ENCODE measurements at places on chromosomes 7 and 10. TPM values are rescaled to one million over a fixed set of nuclear protein-coding genes. Genes with fewer than 3 reads are reported as not detected.

The ADRB1 gene
- not detected for polyA plus RNA-seq

The MSMB gene
- polyA plus RNA-seq = not detected

The HOXA13 gene
- not detected for polyA plus RNA-seq

The GRID2IP gene
- not detected for polyA plus RNA-seq

The FAM241B gene
- 26.3 TPM for polyA plus RNA-seq

The TBL2 gene
- polyA plus RNA-seq = 21.3 TPM

The BLNK gene
- 0.18 TPM for polyA plus RNA-seq

- DNase-seq = no peak
Observed at GRCh38 chr7:17680943-17681351, 259.3 kb downstream of the SNX13 start.

GRCh38 chr10:103238506-103239252 lies 7.0 kb upstream of the RPEL1 start:
- DNase-seq = no peak

DNA sequence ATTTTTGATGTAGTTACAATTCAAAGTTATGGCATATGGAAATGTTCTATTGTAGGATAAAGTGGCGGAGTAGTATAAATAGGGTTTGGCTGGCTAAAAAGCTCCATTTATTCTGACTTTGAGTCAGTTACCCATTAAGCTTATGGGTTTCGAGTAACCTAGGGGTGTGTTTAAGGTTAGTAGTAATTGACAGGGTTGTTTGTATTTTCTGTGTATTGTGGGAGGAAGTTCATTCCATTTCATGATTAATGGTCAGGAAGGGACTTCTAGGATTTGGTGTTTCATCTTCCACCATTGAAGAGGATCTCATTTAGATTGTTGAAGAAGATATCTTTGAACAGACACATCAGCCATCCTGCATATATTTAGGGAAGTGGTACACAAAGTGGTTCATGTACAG lies 75.0 kb downstream of the BICC1 start:
- no peak for DNase-seq

- DNase-seq = no peak
Observed at GRCh38 chr10:116688241-116688711, 54.1 kb downstream of the HSPA12A start.

GRCh38 chr7:45599851-45600706 lies 25.9 kb downstream of the ADCY1 start:
- no peak for DNase-seq

DNA sequence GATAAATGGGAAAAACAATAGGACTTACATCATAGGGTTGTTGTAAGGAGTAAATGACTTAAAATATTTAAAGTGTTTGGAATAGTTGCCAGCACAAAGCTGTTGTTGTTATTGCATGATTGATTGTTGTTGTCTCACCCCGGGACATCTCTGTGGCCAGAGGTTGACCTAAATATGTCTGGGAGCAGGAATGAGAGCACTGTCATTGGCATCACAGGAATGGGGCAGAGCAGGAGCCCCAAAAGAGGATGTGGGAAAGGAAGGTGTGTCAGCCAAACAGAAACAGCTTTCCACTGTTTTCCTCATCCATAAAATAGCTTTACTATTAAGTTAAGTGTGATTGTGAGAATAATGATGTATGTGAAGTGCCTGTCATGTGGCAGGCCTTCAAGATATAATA lies 121.6 kb downstream of the TMEM168 start:
- DNase-seq = no peak

DNA sequence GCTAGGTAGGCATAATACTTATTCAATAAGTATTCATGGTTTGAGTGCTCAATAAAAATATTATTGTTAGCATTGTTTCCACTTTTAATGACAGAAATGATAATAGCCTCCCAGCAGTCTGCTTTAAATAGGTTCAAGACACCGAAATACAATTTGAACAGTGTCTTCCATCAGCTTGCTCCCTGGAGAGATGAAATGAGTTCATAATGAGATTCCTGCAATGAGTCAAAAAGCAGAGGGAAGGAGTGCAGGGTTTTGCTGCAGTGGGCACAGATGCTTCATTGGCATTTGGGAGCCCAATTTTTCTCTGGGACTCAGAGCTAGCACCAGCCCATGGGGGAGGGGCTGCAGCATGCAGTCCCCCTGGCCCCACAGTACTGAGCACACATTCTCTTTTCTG lies 32.6 kb upstream of the CHCHD3 start:
- no peak for DNase-seq

DNA sequence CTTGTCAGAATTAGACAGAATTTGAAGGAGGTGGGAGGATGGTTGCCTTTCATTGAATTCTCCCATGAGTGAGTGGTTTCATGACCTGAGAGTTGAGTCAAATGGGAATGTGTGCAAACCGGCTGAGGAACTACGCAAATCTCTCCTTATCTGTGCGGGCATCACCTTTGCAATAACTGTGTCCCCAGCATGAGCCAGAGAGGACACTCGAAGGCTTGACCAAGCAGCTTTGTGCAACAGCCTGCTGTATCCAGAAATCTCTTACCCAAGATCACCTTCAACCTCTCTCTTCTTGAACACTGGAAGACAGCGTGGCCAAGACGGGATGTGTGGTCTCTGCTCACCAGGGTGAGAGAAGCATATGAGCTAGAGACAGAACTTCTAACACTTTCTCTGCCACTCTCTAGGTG lies 93.8 kb upstream of the IKZF1 start:
- DNase-seq = no peak

DNA sequence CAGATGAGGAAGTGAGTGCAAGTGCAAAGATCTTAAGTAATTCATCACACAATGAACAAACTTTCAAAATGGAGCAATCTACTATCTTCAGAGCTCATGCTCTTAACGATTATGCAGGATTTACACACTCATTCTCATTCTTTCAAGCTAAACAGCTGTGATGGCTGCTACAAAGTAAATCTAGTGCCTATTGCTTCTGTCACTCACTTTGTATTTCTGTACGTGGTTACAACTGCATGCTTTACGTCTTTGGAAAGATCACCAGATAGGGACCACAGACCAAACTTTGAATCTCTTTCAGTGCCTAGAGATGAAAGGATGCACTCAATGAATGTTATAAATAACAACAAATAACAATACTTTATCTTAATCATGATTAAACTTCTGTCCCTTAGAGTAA lies 194.6 kb downstream of the MAGI2 start:
- DNase-seq = no peak

GRCh38 chr7:25075459-25075858 lies 49.6 kb downstream of the CYCS start:
- no peak for DNase-seq

DNA sequence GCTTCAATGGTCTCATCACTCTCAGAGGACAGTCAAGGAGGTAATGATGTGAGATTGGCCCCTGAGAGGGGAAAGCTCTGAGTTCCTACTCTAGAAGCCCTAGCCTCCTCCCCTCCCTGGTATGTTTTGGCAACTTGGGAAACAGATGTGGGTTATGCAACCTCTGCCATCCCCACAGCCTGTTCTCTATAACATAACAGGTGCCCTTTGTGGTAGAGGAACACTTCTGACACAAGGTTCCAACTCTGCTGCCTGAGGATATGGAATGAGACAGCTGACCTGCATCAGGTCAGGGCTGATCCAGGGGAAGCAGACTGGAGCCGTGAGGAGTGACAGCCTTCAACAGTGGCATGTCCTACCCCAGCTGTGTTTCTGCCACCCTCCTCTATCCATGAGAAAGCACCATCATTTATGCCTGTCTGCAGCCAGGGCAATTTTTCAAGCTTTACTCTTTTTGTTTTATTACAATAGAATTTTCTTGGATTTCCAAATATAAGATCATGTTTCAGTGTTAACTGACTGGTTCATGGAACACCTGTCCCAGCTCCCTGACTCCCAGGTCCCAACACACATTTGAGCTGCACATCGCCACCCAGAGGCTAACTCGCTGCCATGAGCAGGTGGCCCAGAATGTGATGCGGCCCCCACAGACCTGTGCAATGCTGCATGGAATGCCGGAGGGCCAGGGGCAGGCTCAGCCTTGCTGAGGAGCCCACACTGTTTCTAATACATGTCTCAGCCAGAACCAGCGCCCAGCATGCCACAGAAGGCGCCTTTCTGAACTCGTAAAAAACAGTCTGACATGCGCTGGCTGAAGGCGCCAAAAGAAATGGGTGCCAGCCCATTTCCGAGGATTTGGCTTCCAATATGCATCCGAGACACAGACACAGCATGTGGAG lies 124.8 kb upstream of the CHST15 start:
- DNase-seq = no peak

DNA sequence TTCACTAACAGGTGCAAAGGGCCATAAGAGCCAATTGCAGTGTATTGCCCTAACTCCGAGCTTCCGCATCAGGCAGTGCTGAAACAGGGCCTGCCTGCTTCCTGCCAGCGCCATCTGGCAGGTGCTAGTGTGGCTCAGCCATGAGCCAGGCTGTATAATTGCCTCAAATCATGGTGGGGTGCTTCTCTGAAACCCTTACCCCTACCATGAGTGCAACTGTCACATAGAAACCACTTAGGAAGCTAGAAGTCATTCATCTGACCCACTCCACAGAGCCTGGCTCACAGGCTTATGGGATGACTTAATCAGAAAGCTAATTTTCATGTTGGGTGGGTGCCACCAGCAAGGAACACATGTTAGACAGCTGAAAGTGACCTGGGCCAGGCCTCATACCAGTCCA lies 133.3 kb upstream of the LAMB4 start:
- DNase-seq = no peak

DNA sequence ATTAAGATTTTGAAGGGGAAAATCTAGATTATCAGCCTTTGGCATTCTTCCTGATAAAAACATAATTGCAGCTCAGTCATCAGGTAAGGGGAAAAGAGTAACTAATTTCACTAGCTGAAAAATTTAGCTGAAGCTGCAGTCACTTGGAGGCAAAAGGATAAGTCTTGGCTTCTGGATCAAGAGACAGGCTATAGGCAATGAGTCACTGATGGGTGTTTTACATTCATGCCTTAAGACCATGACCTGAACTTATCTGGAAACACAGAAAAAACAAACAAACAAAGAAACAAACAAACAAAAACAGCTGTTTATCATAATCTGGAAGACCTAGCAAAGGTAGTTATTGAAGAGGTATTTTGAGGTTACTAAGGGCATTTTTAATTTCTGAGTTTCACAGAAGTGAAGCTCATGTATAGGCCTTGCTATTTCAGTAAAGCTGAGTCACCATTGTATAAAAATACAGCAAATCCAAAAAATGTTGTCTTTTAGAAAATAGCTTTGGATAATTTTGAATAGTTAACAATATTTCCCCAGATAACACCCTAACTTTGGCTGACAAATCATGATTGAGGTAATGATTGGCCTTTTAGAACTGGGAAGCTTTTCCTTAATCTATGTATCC lies 40.3 kb downstream of the ZNF22 start:
- no peak for DNase-seq

DNA sequence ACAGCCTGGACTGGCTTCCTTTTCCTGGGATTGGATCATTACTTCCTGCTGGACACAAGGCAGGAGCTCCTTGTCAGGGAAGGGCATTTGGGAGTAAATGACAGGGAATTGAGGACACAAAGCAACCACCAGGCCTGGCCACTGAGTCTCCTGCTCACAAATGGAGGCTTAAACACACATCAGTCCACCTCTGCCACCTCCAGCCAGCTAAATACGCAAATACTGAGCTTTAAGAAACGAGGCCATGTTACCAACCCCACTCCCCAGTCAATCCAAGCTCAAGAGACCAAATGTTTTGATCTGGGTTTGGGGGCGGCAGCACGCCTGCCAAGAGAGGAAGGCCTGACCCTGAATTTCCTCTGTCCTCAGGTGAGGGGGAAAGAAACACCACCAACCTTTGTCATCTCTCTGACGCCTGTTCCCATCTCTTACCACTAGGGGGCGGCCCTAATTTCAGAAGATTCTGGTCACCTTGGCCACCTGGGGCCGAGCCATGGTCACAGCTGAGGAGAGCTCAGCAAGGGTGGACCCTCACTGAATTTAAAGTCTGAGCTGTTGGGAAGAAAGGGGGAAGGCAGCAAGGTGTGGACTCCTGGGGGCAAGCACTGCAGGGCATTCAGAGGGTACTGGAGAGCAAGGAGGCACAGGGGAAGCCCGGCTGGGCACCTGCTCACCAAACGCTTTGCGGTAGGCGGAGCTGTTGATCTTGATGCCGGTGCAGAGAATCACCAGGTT lies 16.5 kb downstream of the AIFM2 start:
- DNase-seq = peak; percentile 23

- no peak for DNase-seq
Observed at GRCh38 chr10:132711613-132712121, 74.3 kb downstream of the NKX6-2 start.

DNA sequence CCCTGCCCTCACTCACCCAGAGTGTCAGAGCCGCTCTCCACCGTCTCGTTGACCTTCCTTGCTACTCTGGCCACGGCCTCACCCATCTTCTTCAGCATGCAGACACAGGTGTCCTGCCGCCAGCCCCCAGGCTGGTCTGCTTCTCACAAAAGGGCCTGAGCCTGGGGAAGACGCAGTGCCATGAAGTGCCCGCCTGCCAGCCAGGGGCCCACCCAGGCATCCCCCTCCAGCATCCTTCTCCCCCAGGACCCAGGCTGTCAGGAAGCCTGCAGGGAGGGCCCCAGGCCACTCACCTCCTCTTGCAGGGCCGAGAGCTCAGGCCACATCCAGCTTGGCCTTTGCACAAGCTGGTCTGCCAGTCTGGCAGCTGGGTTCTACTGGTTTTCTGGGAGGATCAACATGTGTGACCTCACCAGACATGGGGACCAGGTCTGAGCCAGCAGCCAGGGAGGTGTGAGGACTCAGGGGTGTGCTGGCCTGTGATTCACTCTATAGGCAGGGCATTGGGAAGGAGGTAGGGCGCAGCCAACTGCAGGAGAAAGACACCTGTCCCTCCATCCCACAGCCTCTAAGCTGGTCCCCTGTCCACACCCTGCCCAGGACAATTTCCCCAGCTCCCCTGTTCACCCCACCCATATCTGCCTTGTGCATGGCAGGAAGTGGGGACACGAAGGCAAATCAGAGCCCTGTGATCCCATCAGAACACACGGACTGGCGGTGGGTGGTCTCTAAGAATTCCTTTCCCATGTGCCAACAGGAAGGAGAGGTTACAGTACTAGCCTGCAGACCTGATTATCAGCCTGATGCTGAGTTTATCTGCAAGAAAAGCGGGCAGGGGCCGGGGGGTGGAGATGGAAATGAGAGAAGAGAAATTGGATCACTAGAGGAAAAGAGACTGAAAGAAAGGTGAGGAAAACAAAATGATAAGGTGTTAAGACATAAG lies 5.7 kb downstream of the LRRC20 start:
- DNase-seq = no peak

DNA sequence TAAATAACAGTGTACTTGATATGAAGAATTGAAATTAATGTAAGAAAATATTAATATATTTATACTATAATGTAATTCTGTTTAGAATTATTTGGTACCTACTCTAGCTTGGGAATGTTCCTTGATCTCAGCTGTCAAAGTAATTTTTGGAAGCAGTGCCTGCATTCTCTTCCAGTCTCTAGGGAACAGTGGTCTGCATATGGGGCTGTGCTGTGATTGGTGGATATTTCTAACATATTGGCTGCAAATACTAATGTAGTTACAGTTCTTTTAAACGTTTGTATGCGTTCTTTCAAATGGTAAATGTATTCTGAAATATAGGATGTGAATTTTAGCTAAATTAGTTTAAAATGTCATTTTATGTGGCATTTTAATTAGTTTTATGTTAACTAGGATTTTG lies 87.2 kb downstream of the PHF14 start:
- DNase-seq = no peak

Measured in naive thymus-derived CD4-positive, alpha-beta T cell (primary cell).